GM04504 (cell line): ENCODE measurements at places on chromosomes 4 and X.

DNA sequence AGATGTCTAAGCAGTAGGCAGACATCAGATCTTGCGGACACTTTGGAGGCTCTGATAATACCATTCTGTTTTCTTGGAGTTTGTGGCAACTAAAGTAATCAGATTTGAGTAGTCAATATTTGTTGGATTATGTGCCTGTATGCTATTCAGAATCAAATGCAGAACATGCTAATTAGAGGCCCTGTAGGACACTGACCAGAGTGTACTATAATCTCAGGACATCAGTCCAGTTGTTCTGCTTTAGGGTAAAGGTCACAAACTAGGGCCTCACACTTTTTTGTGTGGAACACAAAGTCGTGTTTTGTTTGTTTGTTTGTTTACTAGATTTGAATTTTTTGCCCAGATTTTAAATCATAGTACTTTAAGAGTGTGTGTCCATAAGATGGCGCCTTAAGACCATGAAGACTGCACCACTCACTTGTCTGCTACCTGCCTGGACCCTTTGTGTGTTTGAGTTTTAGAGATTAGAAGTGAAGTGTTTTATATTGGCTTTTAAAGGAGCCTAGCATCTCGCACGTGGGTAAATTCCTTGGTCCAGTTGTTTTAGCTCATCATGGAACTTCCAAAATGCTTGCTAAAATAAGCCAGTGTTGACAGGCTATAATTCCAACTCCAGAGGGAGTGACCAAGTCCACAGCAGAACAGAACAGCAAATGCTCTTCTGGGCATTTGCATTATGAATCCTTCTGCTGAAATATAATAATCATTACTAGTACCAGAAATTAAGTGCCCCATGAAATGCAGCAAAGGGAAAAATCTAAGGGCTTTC, 34.7 kb downstream of the IL13RA1 start:
- no peak for DNase-seq

- no peak for DNase-seq
Measured at GRCh38 chr4:165813606-165814005, 59.4 kb upstream of the TLL1 start.

GRCh38 chr4:8701126-8702019, 108.8 kb downstream of the CPZ start:
- DNase-seq = no peak

GRCh38 chr4:152187693-152188092, 348.2 kb downstream of the FBXW7 start:
- DNase-seq = no peak

DNA sequence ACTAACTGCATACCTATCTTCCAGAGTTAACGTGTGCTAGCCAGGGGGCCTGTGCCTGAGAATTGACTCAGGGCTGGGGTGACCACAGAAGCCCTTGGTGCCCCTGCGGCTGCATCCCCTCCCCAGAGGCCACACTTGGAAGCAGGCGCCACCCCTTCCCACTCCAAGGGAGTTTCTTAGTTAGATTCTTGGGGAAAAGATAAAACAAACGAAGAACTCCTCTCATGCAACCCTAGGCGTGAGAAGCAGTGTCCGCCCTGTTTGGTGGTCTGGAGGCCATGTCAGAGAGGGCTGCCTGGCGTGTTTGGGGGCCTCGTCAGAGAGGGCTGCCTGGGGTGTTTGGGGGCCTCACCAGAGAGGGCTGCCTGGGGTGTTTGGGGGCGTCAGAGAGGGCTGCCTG, 50.3 kb upstream of the HGFAC start:
- DNase-seq = no peak

DNA sequence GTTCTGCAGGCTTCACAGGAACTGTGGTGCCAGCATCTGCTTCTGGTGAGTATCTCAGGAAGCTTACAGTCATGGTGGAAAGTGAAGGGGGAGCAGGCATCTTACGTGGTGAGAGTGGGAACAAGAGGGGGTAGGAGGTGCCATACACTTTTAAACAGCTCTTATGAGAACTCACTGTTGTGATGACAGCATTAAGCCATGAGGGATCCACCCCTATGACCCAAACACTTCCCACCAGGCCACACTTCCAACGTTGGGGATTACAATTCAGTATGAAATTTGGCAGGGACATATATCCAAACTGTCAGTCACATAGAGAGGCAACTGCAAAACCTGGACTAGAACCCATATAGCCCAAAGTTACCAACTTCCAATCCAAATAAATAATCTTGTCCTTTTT, 43.1 kb upstream of the ZCCHC12 start:
- DNase-seq = no peak

- DNase-seq = no peak
Measured at GRCh38 chr4:16029262-16029661, 54.6 kb downstream of the PROM1 start.

DNA sequence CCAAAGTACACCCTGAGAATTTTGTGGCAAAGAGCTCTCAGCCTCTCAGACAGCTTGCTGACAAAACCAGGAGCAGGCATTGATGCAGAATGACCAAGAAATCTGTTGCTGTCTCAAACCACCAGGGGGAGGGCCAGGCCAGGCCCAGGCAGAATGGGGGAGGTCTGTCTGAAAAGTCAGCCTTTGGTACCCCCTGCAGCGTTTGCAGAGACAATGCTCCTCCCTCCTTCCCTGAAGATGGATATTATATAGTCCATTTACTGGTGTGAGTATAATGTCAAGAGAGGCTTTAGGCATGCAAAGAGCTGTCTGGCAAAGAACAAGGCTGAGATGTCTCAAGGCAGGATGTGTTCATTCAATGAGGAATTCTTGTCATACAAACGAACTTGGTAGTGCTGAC, 52.9 kb upstream of the TRPC5OS start:
- DNase-seq = no peak

- DNase-seq = no peak
Measured at GRCh38 chr4:5891563-5892322, 1.1 kb downstream of the CRMP1 start.

DNA sequence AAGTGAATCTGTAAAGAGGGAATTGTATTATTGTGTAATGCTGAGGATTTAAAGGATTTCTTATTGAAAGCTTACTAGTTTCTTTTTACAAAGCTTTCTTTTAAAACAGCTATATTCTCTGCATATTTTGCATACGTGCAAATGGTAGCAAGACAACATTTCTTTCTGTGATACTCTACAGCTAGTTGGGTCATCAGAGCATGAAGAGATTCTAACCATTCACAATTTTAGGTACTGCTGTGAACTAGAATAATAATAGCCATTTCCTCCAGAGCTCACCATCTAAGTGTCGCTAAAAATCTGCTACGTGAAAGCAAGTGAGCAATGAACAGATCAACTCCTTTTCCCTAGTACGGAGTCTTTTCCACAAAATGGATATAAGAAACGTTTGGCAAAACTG, 37.3 kb downstream of the ARHGAP6 start:
- no peak for DNase-seq

- no peak for DNase-seq
Measured at GRCh38 chrX:68705986-68706385, 58.5 kb downstream of the STARD8 start.

DNA sequence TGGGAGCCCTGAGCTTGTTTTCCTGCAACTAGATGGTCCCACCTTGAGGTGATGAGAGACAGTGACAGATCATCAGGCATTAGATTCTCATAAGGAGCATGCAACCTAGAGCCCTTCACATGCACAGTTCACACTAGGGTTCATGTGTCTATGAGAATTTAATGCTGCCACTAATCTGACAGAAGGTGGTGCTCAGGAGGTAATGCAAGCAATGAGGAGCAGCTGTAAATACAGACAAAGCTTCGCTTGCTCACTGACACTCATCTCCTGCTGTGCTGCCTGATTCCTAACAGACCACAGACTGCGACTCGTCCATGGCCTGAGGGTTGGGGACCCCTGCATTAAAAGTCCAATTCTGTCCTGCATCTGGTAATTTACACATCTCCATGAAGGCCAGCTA, 141.6 kb downstream of the KCNIP4 start:
- no peak for DNase-seq

DNA sequence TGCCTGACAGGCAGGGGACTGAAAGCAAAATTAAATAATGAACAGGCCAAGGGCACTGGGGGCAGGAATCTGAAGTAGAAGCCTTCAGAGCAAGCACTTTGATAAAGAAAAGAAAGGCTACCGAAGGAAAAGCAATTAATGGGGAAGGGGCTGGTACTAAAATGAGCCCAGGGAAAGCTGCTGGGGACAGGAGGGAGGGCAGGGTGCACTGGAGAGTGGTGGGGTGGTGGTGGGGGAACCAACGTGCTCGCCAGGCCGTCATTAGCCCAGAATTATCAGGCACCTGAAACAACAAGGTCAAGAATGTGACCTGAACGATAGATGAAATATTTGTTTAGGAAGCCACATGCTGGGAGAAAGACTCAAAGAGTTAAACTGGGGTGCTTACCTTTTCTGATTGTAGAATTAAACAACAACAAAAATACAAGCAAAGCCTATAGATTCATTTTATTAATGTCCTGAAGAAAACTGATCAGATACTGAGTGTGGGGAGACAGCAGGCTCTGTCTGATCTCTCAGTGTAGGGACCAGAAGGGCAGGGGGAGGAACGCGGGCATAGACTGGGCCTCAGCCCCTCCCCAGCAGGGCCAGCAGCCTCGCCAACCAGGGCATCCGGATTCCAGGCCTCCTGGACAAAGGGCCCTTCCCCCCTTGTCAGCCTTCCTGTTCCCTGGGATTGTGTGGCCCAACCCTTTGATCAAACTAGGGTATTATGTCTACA, 239.7 kb upstream of the KLF3 start:
- no peak for DNase-seq

DNA sequence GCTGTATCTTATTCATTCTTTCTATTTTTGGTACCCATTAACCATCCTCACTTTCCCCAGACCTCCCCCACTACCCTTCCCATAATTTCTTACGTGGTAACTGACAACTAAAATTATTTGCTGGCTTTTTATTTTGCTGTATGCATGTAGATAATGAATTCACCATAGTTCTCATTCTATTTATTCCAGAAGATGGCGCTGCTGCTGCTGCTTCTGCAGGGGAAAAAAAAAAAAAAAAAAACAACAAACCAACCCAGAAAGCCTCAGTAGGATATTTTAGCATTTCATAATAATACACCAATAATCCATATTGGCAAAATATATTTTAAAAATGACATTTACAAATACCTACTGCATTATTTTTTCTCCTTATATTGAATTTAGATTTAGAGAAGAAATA, 416.6 kb upstream of the MAGEB18 start:
- no peak for DNase-seq

DNA sequence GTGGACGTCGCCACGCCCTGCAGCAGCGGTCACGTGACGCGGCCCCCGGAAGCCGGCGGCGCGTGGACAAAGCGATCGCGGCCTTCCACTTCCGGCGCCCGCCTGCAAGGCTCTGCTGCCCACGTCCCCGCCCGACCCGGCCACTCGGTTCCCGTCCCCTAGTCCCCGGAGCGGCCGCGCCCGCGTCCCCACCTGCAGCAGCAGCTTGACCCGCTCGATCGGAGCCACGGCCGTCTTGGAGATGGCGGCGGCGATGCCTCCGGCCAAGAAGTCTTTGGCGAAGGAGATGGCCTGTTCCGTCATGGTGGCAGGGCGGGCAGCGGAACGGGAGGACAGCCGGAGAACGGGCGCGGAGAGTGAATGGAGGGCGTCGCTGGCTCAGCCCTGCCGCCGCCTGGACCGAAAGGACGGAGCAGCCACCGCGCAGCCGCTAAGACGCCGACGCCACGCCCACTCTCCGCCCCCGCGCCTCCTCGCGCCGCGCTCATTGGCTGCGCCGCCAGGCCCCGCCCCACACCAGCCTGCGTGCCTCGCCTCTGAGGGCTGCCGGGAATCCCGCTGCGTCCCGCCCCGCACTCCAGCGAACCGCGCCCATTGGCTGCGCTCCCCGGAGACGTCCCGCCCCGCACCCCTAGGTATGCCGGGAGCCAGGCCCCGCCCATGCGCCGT, at the start of gene SLC25A6:
TSS of gene SLC25A6 (minus strand) at position 407 of the 669 bp plus-strand sequence. CDS start at position 303, 104 bp downstream.
- peak; percentile 93 for DNase-seq

DNA sequence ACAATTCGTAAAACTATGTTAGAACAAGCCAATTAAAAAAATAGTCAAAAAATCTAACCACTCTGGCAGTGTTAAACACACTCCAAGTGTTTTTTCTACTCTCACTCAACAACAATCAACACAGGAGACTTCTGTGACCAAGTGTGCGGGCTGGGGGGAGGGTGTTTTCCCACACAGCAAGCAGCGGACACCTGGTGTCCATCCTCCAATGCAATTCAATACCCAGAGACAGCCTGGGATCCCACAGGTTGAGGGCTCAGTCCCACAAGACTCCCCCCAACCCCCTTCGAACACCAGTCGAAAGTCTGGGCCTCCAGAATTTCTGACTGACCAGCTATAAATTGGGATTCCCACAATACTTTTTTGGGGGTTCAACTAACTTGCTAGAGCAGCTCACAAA, 8.3 kb upstream of the PIM2 start:
- DNase-seq = no peak

DNA sequence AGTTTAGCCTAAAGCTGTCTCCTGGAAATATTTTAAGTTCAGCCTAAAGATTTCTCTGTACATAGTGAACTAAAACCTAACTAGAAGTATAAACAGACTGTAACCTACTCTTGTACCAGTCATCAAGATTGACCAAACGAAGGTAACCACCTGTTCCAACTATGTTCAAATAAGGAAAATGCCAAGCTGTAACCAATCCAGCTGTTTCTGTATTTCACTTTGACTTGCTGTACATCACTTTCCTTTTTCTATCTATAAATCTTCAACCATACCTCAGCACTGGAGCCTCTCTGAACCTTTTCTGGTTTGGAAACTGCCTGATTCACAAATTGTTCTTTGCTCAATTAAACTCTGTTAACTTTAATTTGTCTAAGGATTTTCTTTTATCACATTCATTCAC, 3.1 kb upstream of the CYSLTR1 start:
- no peak for DNase-seq

GRCh38 chr4:121479808-121480207, 99.0 kb upstream of the QRFPR start:
- no peak for DNase-seq

- peak; percentile 44 for DNase-seq
Measured at GRCh38 chrX:149470955-149471354, 34.2 kb downstream of the IDS start.

- no peak for DNase-seq
Measured at GRCh38 chr4:2428496-2429213, 9.9 kb downstream of the CFAP99 start.

GRCh38 chrX:139929876-139930275, 3.0 kb downstream of the ATP11C start:
- DNase-seq = no peak

GRCh38 chr4:173417833-173418232, 18.9 kb upstream of the SCRG1 start:
- DNase-seq = no peak
